Fibroblast of upper back skin (primary cell): ENCODE measurements at places on chromosomes 12 and 14.

GRCh38 chr14:65431245-65431644, 18.7 kb downstream of the FUT8 start:
- DNase-seq, result no peak

DNA sequence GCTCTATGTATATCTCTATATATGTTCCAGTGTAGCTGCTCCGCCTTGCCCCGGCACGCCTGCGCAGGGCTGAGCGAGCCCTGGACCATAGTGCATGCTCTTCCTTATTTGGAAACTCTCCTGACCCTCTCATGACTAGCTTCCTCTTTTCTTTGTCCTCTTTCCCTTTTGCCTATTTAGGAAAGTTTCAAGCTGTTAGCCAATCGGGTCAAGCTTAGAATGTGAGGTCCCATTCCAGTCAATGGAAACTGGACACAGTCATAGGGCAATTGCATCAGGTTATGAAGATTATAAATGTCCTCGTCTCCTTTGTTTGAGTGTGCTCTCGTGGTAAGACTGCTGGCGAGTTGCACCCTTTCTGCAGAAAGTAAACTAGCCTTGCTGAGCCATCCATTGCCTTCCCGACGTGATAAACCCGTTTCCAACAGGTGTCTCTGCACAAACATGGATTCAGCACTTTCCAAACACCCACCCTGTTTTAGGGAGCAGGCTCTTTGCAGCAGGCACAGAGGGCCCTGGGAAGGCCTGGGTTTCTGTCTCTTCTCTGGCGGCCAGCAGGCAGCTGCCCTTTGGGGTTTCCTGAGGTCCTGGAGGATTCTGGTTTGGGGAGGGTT, 30.9 kb downstream of the CCDC92 start:
- no peak for DNase-seq

DNA sequence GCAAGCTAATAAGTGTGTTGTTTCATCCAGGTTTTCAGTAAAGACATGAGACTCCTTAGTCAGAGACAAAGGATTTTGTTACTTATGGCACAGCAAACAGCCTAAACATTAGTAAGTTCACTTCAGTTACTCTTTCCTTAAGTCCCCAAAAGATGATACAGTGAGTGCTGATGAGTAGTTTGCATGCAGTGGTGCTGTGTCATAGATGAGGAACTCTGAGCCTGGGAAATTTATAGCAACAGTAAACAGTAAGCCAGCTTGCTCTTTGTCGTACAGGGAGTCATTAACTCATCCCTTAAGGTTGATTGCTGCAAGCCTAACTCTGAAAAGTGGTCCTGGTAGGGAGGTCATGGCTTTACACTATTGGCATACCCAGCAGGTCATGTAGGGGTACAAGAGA, 208.6 kb upstream of the OR4E1 start:
- no peak for DNase-seq

DNA sequence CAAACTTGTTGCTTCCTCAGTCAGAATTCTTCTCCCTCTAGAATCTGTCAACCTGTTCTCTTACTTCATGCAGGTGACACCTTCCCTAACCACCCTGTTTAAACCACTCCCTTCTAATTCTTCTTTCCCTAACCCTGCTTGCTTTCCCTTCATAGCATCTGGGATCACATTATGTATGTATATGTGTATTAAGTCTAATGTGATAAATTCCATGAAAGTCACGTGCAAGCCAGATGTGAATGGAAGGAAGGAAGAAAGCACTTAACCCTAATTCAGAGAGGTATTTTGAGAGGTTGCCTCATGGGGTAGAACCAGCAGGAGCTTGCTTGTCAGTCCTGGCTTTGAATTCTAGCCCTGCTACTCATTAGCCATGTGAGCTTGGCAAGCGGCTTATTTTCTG, 340.0 kb downstream of the TRHDE start:
- DNase-seq, result peak; percentile 16

DNA sequence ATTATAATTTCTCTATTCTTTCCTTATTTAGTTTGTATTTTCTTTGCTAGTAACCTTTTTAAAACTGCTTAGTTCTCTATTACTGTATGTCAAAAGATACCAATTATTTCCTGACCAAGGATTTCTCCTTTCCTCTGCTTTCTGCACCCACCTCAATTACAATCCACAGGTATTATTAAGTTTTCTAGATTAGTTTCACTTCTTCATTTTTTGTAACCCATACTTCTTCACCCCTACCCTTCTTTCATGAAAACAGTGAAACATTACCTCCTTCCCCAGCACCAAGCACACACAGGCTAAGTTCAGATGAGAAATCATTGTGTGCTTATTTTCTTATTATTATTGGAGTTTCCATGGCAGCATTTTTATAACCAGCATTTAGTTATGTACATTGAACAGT, 318.5 kb upstream of the MDGA2 start:
- DNase-seq, result no peak

GRCh38 chr14:24273422-24273998, 2.1 kb upstream of the RABGGTA start:
- DNase-seq, result no peak

DNA sequence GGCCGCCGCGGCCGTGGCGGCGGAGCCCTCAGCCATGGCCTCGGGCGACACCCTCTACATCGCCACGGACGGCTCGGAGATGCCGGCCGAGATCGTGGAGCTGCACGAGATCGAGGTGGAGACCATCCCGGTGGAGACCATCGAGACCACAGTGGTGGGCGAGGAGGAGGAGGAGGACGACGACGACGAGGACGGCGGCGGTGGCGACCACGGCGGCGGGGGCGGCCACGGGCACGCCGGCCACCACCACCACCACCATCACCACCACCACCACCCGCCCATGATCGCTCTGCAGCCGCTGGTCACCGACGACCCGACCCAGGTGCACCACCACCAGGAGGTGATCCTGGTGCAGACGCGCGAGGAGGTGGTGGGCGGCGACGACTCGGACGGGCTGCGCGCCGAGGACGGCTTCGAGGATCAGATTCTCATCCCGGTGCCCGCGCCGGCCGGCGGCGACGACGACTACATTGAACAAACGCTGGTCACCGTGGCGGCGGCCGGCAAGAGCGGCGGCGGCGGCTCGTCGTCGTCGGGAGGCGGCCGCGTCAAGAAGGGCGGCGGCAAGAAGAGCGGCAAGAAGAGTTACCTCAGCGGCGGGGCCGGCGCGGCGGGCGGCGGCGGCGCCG, 381 bp downstream of the YY1 start:
- DNase-seq, result no peak

- DNase-seq, result no peak
These were observed 16.8 kb upstream of the TMEM119 start for GRCh38 chr12:108614639-108615038.

DNA sequence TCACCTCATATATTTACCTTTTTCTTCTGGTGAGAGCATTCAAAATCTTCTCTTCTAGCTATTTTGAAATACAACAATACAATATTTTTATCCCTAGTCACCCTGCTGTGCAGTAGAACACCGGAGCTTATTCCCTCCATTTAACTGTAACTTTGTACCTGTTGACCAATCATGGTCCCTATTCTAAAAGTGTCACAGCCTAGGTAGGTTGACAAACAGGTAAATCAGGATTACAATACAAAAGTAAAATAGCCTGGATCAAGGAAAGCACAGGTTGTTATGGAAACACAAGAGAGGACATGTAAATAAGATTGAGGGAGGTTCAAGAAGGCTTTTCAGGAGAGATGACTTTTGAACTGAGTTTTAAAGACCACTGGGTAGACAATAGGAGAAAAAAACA, 670.9 kb downstream of the DIO2 start:
- DNase-seq, result no peak

DNA sequence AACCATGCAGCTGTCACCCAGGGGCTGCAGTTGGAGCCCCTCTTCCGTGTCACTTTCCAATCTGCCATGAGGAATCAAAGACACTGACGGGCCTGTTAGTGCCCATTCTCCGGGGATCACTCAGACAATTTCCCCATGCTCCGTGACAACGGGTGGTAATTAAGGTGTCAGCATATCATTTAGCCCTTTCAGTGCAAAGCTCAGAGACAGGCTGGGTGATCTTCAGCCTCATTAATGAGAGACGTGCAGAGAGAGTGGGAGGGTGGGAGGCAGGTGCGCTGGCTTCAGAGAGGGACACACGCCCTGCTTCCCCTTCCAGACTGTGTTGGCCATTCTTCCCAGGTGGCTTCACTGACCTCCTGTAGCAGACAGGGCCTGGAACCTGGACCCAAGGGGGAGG, 58.7 kb downstream of the MVK start:
- no peak for DNase-seq

GRCh38 chr14:105223260-105223659, 25.1 kb upstream of the BTBD6 start:
- no peak for DNase-seq

DNA sequence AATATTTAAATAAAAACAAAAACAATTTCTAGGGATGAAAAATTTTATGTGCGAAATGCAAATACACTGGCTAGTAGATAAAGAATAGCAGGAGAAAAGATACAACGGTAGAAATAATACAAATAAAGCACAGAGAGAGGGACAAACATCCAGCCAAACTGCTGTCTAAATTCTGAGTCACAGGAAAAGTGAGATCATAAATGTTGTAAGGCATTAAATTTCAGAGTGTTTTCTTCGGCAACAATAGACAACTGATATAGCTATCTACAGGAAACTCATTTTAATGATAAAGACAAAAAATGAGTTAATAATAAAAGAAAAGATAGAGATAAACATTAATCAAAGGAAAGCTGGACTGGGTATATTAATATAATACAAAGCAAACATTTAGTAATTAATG, 122.2 kb downstream of the NTS start:
- DNase-seq, result no peak

DNA sequence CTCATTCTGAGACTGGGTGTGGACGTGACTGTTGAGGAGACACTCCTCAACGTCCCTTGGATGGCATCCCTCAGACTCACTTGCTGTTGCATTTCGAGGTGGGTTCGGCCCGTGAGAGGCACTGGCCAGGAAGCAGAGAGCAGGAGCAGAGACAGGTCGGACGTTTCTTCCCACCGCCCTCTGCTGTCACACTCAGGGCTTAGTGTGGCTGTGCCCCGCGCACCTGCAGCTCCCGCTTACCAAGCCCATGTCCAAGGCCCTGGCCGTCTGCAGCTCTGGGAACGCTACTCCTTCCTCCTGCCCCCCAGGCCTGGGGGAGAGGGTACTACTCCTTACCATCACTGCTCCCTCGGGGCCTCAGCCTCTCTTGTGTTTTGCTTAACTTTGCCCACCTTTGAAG, 29.8 kb upstream of the PIWIL1 start:
- DNase-seq, result no peak

DNA sequence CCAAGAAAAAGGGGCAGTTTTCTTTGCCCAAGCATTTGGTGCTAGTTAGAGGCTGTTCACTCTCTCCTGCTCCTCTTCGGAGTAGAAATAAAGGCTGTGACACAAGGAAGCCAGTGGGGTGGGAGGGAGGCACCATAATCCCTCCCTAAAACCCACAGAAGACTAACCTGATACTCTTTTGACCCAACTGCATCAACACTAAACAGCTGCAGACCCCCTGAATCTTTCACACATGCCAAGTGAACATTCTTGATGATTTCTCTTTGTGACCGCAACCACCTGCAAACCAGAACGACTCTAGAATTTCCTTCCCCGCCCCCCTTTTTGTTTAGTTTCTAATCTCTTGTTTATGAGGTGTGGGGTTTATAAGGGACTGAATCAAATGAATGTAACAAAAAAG, 175.8 kb upstream of the BCL2L14 start:
- no peak for DNase-seq

DNA sequence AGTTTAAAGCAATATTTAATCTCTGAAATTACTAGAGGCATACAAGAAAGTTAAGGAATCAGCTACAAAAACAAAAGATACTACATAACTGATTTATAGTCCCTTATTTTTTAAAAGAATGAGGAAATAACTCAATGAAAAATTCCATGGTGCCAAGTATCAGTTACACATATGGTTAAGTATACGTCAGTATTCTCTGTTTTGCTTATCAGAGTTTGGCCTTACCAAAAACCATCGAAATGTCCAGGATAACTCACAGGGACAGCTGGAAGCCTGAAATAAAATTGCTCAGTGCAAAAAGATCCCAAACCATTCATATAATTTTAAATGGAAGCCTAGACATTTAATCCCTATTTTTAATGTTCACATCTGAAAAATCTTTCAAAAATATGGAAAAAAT, 3.6 kb downstream of the CFL2 start:
- DNase-seq, result peak; percentile 65

DNA sequence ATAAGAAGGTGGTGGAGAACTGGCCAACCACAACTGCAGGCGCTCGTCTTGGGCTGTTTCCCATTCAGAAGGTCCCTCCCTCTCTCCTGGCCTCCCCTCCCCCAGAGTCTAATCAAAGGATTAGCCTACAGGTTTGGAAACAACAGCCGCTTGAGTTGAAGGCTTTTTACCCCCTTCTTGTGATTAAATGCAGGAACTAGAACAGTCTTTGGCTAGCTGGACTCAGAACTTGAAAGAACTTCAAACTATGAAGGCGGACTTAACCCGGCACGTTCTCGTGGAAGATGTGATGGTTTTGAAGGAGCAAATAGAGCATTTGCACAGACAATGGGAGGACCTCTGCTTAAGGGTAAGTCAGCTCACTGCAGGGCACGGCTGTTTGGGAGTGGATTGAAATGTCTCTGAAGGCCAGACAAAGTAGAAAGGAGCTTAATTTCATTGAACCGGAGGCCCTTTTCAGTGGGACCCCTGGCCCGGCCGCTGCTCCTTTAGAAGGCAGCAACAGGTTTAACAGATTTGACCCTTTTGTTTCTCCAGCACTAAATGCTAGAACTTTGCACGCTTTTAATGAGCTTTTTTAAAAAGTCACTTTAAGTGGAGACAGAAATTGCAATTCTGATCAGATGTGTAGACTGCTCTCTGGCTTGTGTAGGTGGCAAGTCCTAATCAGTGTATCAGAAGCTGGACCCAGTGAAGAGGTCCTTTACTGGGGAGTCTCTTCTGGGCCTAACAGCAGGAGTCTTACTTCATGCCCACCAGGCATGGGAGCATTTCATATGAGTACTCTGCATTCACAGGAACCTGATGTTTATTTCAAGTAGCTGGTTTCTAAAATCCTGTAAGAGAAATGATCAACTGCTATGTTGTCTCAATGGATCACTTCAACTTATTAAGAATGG, 107.7 kb downstream of the ESR2 start:
- DNase-seq, result no peak

- no peak for DNase-seq
These were observed 158.7 kb downstream of the METTL25 start for GRCh38 chr12:82517027-82517426.

DNA sequence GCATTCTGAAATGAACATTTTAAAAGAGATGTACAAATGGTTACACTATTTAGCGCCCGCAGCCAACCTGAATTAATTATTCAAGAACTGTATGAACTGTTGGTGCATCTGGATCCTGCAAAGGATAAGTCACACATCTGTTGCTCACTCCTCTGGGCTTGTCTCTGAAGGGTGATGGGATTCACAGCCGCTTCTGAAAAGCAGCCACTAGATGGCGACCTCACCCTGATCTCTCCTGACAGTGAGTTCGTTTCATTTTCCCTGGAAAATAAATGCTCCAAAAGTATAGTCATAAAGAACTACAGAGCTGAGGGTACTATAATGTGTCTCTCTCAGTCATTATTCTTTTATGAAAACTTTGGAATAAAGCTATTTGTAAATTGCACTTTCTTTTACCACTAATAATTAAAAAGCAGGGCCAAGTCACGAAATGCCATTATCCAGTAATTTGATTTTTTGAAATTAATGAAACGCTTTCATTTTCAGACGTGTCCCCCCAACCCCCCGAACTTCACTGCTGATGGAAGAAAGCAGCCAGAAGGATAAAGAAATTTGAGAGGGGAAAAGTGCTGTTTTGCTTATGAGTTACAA, 789.6 kb downstream of the NRXN3 start:
- DNase-seq, result peak; percentile 81

- DNase-seq, result peak; percentile 89
These were observed 7.7 kb downstream of the AHNAK2 start for GRCh38 chr14:104970231-104971068.

- no peak for DNase-seq
These were observed 111.5 kb upstream of the BCL2L14 start for GRCh38 chr12:11959117-11959823.
